ENCODE measurements at places on chromosomes 6 and 20.

GRCh38 chr6:349491-349921 lies 42.0 kb upstream of the IRF4 start:
- no peak for DNase-seq

GRCh38 chr6:89297695-89298351 lies 17.3 kb downstream of the GABRR2 start:
- DNase-seq, result no peak

DNA sequence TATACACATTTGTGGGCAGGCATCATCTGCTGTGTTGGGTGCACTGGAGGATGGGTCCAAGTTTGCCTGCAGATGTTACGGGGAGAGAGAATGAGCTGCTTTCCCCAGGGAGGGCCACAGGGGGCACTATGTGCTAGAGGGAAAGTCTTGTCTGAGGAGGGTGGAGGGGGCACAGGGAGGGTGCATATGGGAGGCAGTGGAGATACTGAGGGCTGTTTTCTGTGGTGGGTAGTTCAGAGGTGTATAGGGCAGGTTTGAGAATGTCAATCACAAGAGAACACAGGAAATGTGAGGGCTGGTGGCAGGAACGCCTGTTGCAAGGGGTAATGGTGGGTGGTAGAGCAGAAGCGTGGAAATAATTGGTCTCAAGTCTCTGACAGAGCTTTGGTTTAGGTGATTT lies 7.7 kb upstream of the PTPRA start:
- DNase-seq, result peak; percentile 68

DNA sequence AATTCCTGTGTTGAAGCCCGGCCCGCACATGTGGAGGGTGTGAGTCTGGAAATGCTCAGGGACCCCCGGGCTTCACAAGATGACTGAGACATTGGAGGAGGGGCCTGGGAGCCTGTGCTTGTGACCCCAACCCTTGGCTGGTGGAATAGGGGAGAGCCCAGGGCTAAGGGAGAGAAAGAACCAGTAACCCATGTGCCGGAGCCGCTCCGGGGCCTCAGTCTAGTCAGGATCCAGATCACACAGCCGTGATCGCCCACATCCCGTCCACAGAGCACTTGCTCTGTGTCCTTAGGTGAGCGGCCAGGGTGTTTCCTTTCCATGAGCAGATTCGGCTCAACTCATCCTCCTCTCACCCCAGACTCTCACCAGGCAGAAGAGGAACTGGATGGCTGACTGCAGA lies 152.3 kb upstream of the RPS6KA2 start:
- DNase-seq, result no peak

GRCh38 chr6:52399511-52400312 lies 20.4 kb upstream of the EFHC1 start:
- DNase-seq, result peak; percentile 90

DNA sequence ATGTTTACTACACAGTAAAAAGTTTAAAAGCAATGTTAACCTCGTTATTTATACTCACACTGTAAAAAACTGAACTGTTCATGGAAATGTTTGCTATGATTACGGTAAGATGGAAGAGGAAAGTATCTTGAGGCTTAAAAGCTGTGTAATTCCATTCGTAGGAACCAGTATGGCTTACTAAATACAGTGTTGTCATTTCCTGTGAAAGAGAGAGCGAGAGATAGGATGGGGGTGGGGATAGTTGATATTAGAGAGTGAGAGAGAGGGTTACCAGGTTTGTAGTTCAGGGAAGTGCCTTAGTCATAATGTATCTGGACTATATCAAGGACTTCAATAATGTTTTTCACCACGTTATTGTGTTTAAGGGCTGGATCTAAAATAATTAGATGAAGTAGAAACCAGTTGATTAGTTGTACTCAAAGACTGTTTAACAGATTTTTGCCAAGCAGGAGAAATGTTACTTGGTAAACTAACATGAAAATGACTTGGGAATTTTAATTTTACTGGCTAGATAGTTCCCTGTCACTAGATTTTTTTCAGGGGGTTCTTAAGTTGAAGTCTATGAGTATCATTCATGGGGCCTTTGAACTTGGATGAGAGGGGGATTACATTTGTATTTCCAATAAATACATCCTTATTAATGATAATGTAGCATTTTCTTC lies 30.4 kb downstream of the AFDN start:
- peak; percentile 58 for DNase-seq
